ENCODE measurements at places on chromosomes 6 and 20.

DNA sequence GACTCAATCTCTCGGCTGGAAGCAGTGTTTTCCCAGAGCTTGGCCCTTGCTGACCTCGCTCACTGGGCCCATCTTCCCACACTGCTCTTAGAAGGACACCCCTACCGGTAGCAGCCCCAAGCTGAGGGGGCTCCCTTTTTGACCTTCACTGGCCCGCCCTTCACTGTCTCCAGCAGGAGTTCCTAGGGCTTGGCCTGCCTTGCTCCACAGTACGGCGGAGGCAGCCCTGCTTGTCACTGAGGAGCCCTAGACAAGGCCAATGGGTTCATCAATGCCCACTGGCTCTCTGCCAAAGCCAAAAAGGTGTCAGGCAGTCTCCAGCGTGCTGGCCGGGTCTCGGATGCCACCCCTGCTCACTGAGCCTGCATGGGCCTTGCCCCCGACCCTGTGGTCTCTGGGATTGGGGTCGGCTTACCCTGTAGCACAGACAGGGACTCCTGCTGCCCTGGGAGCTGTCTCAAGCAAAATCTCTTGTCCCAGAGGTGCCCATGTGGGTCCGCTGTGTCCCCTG lies 2.1 kb downstream of the MMP24OS start:
- DNase-seq = no peak

DNA sequence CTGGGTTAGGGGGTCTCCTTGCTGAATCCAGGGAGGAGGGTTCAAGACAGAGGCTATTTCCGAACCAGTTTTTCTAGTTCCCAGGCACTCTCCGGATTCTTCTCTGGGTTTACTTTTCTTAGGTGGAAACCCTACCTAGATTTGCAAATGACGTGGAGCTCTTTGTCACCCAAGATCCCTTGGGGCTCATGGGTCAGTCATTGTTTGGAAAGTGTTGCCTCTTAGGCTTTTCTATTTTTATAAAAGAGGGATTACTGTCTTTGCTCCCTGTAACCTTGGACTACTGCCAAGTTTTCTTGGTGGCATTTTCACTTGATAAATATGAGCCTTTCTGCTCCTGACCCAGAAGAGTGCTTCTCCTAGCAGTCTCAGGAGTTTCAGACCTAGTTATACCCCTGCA lies 33.6 kb downstream of the FAM209B start:
- no peak for DNase-seq

DNA sequence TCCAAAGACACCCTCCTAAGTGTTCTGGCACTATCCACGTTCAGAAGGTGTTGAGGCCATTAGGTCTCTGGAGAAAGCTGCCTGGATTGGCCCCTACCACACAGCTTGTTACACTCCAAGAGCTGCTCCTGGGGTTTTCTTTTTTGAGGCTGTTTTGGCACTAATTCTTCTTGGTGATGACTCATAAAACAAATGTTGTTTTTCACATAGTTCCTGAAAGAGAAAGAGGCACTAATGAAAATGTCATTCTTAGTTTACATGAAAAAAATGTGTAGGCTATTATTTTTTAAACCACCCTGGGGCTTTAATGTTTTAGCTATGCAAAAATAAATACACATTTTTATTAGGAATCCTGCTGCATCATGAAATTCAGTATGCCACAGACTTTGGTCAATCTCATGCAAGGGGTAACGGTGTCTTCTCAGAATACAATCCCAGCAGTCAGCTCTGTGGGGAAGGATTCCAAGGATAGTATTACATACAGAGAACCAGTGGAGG lies 38.1 kb downstream of the TBPL1 start:
- peak; percentile 52 for DNase-seq

DNA sequence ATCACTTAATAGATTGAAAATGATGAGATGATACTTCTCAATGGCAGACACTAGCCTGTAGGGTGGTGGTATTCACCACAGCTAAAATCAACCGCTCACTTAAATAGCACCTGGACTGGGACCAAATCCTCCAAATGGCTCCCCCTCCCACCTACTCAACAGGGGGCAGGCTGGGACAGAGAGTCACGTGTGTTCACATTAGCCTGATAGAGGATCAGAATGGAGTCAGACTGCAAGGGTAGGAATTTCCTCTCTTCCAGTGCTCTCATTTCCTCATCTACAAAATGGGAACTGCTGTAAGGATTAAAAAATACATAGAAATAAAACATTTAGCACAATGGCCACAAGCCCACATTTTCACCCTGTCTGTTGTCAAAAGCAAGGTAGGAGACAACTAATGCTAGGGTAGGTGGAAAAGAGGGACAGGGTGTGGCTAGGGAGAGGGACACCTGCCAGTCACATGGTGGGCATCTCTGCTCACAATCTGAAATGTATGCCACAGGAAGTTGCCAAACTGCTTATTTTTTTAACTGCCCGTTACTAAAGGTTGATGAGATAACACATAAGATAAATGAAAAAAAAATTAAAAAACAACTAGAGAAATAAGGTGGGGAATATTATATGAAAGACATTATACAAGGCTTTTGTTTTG lies 55.3 kb downstream of the BACH2 start:
- no peak for DNase-seq

- no peak for DNase-seq
Measured at GRCh38 chr20:24933266-24933908, 15.7 kb upstream of the CST7 start.

DNA sequence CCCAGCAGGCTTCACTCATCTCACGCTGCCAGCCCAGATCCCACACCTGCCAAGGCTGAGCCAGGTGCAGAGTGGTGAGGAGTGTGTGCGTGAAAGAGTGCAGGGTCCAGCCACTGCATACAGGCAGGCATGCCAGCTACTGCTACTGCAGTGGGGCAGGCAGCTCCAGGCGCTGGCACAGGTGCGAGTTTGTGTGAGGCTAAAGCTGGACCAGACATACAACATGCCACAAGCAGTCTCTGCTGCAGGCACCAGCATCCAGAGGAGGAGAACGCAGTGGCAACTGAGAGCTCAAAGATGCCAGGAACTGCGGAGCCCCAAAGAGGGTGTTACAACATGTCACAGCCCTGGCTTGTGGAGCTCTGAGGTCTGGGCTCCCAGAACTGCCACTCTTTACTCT lies 149.8 kb downstream of the EYS start:
- no peak for DNase-seq

DNA sequence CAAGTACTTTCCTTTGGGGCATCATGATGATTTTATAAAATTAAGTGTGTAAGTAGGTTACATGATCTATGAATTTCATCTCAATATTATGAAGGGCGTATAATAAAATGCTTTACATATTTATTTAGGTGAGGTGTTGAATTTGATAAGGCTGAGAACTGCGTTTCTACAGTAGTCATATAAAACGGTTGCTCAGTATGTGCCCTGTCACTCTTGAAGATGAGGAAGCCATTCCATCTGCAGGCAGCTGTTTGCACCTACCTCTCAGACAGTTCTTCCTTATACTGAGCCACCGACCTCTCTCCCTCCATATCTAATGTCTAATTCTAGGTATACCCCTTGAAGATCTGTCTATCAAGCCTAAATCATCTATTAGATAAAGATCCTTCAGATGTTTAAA lies 16.1 kb downstream of the NCOA7 start:
- DNase-seq = no peak

GRCh38 chr20:50758992-50759391 lies 27.6 kb downstream of the PARD6B start:
- no peak for DNase-seq

- peak; percentile 88 for DNase-seq
Measured at GRCh38 chr6:64250126-64250525, 614.5 kb downstream of the PHF3 start.

GRCh38 chr6:45832063-45832462 lies 183.6 kb downstream of the CLIC5 start:
- DNase-seq = no peak

All from H4 (cell line).